ENCODE measurements at places on chromosomes 1 and 21.

DNA sequence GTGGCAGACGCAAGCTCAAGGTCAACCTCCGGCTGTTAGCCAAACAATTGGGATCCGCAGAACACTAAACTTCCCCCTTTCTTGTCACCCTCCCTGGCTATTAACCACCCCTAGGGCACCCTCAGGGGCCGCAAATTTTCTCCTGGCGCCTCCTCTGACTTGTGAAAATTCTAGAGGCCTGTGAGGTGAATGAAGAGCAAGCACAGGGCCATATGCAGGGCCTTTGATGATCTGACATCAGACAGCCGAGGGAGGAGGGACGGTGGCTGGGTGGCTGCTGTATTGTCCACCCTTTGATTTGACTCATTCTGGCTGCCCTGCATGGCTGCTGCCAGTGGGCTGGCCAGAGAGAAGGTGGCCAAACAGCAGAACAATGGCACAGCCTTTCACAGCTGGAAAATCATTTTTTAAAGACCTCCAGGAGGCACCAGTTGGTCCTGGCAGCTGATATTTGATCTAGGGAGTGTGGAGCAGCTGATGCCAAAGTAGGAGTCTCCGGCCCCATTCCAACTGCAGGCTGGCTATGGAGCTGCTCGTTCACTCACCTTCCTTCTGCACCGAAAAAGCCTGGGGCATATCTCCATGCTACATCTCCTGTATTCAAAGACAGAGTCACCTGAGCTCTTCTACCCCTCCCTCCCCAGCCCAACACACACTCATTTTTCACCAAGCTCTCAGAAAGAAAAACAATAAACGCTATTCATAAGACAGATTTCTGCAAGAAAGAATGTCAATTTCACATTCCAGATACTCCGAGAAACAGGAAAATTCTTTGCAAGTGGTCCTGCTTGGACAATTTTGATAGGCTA lies 44.9 kb upstream of the BARHL2 start:
- DNase-seq: no peak

DNA sequence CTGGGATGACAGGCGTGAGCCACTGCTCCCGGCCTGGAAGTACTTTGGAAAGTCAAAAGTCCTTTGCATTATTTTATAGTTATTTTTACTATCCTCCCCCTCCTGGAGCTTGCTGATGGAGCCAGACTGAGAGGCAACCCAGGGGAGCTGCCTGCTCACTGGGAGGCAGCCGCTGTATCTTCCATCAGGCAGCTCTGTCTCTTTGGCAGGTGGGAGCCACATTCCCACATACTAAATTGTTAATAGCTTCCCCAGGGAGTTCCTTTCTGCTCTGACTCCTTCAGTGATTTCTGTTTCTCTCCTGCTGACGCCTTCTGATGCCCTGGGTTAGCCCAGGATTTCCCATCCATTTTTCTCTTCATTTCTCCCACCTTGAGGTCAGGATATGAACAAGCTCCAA lies 4.9 kb upstream of the OPRD1 start:
- DNase-seq: no peak

GRCh38 chr1:86739648-86740509 lies 35.5 kb downstream of the SH3GLB1 start:
- DNase-seq: no peak

DNA sequence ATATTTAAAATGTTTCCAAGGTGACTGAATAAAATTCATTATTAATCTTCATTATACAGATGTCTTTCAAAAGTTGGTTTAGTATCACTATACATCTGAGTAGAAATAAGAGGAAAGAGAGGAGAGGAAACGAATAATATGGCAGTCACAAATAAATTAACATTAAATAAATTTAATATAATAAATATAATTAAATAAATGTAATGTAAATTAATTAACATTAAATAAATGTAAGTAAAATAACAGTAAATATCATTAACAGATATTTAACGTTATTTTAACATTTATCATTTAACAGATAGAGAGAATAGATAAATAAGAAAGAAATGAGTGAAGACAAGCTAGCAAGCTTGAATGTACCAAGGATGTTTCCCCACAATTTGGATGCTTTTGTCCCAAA lies 592.7 kb downstream of the NEGR1 start:
- no peak for DNase-seq

DNA sequence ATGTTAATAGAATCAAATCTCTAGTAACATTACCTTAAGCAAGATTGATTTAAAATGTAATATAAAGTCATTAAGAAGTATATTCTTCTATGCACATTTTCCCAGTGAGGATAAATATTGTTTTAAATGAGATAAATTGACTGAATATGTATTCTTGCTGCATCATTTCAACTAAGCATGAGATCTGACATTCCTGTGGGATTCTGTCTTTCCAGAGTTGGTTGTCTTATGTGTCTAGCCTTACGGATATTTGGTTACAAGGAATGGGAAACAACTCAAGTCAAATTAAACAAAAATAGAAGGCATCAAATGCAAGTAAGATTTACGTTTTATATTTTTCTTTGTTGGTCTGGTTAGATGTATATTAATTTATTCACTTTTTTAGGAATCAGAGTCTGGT lies 287.5 kb downstream of the PTGER3 start:
- no peak for DNase-seq
